ENCODE measurements at places on chromosomes 12 and 14. TPM values are rescaled to one million over a fixed set of nuclear protein-coding genes. Genes with fewer than 3 reads are reported as not detected.
A peak's percentile ranks its signal among the peaks of the same experiment; 100 is the strongest.

The ZC2HC1C gene
- total RNA-seq: 2.3 TPM

The DTD2 gene
- total RNA-seq: 7.1 TPM

DNA sequence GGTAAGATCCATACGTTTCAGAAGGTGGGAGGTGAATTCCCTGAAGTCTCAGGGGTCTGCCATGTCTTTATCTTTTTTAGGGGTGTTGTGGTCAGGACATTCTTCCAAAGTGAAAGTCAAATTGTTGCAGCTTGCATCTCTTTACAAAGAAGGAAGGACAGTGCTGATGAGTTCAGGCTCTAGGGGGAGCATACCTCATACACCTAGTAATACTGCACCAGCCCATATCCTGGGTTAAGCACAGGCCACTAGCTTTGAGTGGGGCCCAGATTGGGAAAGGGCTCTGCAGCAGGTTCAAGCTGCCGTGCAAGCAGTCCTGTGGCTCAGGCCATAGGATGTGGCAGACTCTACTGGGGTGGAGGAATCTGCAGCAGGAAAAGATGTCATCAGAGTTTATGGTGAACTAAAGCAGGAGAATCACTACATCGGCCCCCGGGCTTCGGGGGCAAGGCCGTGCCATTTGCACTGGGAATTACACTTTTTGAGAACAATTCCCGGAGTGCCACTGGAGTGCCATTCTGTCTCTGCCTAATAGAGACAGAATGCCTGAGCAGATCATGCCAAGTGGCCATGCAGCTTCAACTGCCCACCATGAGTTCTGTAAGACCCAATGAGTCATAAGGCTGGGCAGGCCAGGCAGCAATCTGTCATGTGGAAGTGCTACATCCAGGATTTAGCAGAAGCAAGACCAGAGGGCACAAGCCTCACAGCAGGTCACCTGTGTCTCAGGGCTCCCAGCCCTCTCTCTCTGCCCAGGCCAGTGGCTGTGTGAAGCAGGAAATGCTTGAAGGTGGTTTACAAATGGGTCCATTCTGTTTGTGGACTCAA, 32.3 kb downstream of the DIO3 start:
- H3K4me3 ChIP-seq: no peak overlapping the region
- H3K4me1 ChIP-seq: no peaks in the 10 kb centered on the region
- H3K27ac ChIP-seq: no peak overlapping the region
- H3K27me3 ChIP-seq: no peaks in the 10 kb centered on the region
- no peak for DNase-seq
- H3K36me3 ChIP-seq: no peaks in the 10 kb centered on the region

DNA sequence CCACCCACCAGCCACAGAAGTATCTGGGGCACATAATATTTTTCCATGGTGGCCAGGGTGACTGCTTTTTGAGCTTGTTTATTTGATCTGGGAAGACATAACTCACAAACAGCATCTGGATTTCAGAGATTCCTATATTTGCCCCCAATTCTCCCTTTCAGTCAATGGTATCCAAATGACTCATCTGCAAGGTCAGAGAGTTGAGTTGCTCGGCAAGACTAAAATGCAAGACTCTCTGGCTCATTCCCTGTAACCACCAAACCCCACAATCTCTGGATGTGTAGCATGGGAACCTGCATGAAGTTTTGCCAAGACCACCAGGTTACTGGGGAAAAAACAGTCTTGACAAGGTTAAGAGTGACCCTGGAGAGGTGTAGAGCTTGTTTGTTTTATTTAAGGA, 174.9 kb upstream of the FAR2 start:
- H3K4me1 ChIP-seq: no peaks in the 10 kb centered on the region
- H3K36me3 ChIP-seq: no peaks in the 10 kb centered on the region
- DNase-seq: no peak
- no peaks in the 10 kb centered on the region for H3K27me3 ChIP-seq
- no peak overlapping the region for H3K4me3 ChIP-seq

DNA sequence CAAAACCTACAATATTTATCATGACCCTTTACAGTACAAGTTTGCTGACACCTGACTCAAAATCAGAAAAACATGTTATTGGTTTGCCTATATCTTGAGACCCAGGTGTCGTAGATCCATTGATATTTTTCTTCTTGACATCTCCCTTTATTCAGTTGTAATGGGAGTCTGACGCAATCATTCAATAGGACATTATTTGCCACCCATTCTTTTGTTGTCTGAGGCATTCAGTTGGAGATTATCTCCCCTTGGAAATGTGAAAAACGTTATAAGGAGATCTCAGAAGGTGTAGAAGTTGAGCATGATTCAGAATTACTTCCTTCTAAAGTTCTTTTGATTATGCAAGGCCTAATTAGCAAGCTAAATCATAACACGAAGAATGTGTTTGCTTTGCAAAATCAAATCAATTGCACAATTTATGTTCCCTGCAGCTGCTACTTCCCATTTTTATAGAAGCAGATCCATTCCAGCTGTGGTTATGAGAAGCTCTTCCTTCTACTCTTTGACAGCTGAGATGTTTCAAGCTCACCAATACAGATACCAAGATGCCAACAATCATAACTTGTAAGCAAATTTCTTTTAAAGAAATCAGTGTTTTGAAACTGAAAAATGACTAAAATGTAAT, 228.2 kb upstream of the SYT1 start:
- H3K27me3 ChIP-seq: no peaks in the 10 kb centered on the region
- no peak for DNase-seq
- H3K36me3 ChIP-seq: no peaks in the 10 kb centered on the region
- no peak overlapping the region for H3K4me3 ChIP-seq
- no peaks in the 10 kb centered on the region for H3K4me1 ChIP-seq
- no peak overlapping the region for H3K27ac ChIP-seq

DNA sequence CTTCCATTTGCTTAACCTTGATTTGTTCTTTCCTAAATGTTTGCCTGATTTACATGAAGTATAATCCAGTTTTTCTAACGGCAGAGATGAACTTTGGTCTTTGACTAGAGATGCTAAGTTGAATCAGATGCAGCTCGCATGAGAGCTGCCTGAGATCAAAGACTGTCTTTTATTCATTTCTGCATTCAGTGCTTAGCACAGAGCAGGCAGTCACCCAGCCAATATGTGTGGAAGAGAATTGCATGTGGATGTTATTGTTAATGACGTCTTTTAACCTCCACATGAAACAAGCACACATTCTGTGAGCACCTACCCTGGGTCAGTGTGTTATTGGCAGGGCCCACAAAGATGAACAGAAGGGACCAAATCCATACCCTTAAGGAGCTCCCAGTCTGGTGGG, 99.2 kb downstream of the SLC5A8 start:
- no peaks in the 10 kb centered on the region for H3K4me1 ChIP-seq
- H3K27me3 ChIP-seq: no peaks in the 10 kb centered on the region
- H3K4me3 ChIP-seq: no peak overlapping the region
- DNase-seq: no peak

- H3K27me3 ChIP-seq: peaks cover 18% of the 10 kb centered on the region
- H3K27ac ChIP-seq: no peak overlapping the region
- H3K4me3 ChIP-seq: peak overlapping the region; percentile 29
- no peaks in the 10 kb centered on the region for H3K4me1 ChIP-seq
Measured at GRCh38 chr14:73245480-73246325, 8.4 kb downstream of the PAPLN start.

- H3K27me3 ChIP-seq: no peaks in the 10 kb centered on the region
- no peaks in the 10 kb centered on the region for H3K36me3 ChIP-seq
- no peak for DNase-seq
- H3K4me3 ChIP-seq: no peak overlapping the region
- H3K4me1 ChIP-seq: no peaks in the 10 kb centered on the region
Measured at GRCh38 chr14:49928015-49928414, 35.1 kb downstream of the ARF6 start.

DNA sequence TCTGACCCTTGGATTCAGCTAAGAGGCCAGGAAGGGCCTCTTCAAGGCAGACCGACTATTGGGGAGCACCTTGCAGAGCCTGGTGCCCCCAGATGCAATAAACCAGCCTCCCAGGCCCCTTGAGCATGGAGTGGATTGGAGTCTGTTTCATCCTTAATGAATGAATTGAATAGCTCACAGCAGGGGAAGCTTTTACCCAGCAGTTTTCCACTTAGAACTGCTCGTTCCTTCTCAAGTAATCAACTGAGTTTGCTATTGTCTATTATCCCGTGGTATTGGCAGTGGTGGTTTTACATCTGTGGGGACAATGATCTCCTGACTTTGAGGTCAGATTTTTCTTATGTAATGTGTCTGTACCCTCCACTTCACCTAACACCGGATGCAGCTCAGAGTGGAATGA, 197.6 kb downstream of the AACS start:
- no peak overlapping the region for H3K4me3 ChIP-seq
- no peak for DNase-seq
- no peak overlapping the region for H3K27ac ChIP-seq
- no peaks in the 10 kb centered on the region for H3K27me3 ChIP-seq
- peaks cover 4% of the 10 kb centered on the region for H3K36me3 ChIP-seq
